ENCODE measurements at places on chromosomes 1 and 21.

DNA sequence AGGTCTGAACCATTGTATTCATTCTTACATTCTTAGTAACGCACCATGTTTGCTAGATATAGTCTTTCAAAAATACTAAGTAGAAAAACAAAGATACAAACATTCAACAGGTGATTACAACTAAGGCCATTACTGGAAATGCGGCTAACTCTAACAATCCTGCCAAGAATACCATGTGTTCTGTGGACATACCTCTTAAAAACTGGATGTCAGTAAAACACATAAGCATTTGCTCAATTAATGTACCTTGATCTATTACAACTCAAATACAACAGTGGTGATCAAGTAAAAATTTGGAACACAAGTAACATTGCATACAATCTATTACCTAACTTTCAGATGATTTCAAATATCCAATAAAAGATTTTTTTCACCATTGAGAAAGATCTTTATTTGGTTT, 15.4 kb downstream of the ANGPTL3 start:
- no peak for DNase-seq

DNA sequence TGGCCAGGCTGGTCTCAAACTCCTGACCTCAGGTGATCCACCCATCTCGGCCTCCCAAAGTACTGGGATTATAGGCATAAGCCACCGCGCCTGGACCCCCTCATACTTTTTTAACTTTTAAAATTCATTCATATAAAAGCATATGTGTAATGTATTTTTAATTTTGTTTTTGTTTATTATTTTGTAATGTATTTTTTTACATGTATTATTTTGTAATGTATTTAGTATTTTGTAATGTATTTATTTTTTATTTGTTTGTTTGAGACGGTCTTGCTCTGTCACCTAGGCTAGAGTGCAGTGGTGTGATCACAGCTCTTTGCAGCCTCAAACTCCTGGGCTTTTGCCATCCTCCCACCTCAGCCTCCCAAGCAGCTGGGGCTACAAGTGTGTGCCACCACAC, 12.0 kb upstream of the BRWD1 start:
- DNase-seq: no peak

DNA sequence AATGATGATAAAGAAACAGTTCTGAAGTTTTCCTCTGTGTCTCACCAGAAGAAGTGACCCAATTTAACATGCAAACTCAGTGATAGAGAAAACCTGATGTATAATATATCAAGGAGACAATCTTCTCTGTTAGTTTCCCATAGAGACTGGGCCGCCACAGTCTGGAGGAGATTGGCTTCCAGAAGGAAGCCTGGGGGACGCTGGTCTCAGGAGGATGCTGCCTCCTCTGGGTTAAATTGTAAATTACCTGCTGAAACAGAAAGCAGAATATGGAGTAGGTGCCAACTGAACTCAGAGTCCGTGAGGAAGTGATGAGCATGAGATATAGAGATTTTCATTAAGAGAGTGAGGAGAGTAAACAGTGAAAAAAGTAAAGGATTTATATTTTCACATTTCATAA, 15.8 kb downstream of the OR14I1 start:
- no peak for DNase-seq

DNA sequence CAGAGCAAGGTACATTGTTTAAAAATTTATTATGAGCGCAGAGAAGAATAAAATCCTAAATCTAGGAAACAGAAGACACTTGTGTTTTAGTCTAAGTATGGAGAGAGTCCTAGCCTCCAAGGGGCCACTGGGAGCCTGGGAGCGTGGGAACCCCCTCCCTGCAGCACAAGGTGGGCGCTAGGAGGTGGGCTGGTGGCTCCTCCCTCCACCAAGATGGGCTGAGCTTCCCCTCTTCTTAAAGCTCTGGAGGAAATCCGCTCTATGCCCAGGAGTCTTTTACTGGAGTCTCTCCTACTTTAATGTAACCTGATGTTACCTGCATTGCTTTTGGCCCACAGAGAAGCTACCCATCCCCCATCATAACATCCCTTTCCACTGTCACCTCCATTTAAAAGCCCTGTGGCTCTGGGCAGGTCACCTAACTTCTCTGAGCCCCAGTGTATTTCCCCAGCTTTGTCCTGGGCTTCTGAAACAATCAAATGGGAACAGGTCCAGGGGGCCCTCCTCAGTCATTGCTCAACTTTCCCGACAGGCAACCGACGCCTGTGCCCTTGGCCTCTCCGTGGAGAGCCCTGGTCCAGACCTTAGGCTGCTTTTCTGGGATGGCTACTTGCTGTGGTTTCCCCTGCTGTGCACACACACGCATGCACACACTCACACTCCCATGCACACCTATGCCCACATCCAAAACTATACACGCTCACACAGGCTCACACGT, 181.5 kb downstream of the NPHP4 start:
- DNase-seq: no peak

DNA sequence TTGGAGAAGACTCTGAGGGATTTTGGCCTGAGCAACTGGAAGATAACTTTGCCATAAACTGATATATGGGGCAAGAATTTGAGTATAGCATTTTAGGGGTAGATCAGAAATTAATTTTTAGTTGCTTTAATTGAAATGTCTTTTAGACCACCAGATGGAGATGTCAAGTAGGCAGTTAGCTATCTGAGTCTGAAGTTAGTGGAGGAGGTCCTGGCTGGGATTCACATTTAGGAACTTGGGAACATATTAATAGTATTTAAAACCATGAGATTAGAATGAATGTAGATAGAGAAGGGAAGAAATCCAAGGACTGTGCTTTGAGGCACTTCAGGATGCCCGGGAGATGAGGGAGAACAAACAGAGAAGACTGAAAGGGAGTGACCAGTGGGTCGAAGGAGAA, 32.6 kb downstream of the SLC44A3 start:
- DNase-seq: no peak

GRCh38 chr1:17437260-17437579, 2.3 kb downstream of the RCC2 start:
- no peak for DNase-seq

DNA sequence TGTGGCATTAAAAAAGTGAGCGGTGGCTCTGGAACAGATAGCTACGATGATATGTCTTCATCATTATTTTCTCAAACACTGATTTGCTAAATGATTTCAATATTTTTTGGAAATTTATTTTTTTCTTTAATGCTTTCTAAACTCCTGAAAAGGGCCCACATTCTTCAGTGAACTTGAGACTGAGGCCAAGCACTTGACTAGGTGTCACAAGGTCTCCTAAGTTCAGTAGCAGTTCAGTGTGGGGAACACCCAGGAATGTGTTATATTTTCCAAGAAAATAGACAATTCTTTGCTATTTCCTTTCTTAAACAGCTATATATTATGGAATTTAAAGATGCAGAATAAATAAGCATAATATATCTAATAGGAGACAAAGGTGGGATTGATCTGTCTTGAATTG, 850.9 kb downstream of the USP25 start:
- no peak for DNase-seq

DNA sequence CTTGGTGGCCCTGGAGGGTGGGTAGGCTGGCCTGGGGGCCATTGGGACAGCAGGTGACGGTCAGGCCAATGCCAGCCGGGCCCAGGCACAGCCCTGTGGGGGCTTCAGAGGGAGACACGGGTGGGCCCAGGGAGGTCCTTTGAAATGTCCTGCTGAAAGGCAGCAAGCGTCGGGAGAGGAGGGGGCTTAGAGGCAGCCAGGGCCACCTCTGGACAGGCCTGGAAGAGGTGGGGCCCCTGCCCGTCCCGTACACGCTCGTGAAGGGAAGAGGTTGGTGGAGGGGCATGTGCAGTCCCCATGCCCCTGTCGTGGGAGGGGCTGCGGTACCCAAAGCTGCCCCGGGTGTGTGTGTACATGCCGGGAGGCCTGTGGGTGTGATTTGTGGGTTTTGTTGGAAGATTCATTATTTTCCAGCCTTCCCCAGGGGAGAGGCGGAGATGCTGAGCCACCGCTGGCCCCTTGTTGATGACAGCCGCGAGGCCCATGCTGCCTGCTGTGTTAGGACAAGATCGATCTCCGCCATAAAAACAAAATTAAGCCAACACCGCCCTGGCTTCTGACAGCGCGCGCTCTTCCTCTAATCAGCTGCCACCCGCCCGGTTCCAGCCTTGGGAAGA, 3.4 kb upstream of the PLCH2 start:
- DNase-seq: no peak

DNA sequence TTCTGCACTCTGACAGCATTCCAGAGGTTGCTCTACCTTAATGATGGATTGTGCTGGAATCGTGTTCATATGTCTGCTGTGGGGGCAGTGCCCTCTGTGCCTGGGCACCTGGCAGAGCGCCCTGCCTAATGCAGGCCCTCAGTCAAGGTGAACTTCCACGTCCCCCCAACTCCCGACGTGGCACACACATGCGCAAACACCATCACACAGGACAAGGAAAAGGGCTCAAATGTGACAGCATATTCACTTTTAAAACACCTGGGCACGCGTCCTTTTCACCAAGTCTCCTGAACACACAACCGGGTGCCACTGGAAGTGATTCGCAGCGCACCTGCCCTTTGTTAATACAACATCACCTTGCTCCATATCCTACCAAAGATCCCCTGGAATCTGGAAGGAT, 11.7 kb downstream of the TPRG1L start:
- DNase-seq: no peak

DNA sequence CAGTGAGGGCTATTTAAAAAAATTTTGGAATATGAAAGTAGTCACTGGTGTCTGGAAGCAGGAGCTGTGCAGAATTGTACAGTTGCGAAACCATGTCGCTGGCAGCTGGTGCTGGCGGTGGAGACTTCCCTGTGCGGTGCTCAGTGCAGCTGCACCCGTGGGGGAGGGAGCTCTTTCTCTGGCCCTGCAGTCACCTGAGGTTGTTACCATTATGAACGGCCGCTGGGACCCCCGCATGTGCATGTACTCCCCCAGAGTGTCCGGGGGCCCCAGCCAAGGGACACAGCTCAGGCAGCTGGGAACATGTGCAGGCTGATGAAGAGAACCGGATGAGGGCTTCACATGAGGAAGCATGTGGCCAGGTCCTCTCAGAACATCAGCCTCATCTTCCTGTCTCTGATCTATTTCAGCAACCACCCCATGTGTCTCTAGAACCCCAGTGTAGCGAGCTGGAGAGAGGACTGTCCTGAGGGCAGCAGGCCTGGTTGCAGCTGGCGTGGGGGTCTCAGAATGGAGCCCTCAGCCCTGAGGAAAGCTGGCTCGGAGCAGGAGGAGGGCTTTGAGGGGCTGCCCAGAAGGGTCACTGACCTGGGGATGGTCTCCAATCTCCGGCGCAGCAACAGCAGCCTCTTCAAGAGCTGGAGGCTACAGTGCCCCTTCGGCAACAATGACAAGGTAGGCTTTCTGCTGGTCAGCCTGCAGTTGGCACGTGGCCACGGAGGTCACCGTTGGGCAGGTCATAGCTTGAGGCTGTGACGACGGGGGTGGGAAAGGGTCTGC, at the start of gene TRPM2:
Gene TRPM2 (plus strand): TSS at position 431 of the 780 bp plus-strand sequence. CDS start 80 bp downstream, at position 511.
- DNase-seq: peak; percentile 29

DNA sequence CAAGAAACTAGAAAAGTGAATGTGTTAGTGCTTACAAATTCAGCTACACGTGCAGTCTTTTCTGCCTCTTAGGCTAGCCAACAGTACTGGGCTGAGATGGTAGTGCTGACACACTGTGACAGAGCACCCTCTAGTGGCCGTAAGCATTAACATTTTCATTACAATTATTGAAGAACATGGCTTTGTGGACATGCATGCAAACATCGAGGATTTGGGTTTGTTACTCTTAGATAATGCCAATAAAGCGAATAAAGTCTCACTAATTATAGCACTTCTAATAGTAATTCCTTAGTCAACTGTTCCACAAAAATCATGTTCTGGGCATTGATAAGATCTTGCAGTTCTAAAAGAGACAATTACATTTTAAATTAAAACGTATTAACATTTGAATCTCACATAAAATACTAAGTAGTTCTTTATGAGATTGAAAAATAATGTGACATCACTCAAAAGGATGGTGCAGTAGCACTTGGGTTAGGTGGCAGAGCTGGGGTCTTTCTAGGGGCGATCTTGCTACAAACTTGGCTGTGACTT, 47.1 kb downstream of the MYSM1 start:
- peak; percentile 26 for DNase-seq

- no peak for DNase-seq
Measured at GRCh38 chr1:18938008-18938706, 18.3 kb downstream of the IFFO2 start.

GRCh38 chr1:75672108-75672507, 52.4 kb upstream of the ACADM start:
- no peak for DNase-seq

DNA sequence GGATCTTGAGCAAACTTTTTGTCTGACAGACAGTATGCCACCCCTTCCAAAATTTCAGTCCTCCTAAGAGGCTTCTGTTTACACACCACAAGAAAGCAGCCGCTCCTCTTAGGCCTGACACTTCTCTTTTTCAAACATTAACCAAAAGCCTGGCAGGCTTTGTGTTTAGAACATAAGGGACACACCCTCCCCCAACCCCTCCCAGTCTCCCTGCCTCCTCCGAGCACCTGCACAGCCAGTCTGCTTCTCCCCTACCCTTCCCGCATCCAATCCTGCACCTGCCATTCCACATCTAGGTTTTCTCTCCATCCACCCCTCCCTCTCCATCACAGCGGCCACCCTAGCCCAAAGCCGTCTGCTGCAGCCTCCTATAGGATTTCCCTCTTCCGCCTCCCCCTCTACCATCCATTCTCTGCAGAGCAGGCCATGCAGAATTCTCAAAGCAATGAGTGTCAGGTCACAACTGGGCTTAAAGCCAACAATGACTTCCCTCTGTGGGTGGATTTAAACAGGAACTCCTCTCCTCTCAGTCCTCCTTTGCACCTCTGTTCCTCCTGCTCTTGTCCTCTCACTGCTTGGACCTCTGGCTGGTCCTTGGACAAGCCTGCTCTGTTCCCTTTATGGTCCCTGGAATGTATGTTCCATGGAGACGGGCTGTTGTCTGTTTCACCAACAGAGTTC, 478.2 kb downstream of the NPHP4 start:
- DNase-seq: no peak

GRCh38 chr1:110816945-110817344, 56.0 kb upstream of the CD53 start:
- DNase-seq: no peak

DNA sequence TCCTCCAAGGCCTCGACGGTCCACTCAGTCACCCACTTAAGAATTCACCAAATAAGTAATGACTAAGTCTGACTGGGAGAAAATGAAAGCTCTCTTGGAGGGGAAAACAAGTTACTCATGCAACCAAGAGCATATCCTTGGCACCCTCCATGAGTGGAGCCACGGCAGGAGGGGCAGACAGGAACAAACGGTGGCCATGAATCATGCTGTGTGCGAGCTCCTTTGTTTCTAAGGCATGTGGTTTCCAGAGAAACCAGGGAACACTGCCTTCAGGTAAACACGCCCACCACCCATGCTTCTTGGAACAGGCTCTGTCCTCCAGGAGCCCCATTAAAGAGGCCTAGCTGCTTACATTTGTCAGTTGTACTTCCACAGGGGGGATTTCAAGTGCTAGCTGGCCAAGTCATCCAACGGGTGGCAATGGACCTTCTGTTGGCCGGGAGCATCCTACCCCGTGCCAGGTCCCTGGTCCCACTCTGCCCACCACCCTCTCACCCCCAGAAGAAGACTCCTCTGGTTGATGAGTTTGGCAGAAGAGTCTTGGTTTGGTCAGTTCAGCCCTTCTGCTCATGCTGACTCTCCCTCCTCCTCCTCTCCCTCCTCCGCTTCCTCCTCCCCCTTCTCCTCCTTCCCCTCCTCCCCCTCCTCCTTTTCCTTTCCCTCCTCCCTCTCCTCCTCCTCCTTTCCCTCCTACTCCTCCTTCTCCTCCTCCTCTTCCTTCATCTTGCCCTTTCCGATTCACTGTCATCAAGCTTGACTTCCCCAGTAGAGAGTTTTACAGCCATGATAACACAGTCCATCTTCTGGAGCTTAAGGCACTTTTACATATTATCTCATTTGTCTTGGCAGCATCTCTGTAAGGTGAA, 107.6 kb downstream of the CCDC185 start:
- no peak for DNase-seq
